ENCODE measurements at places on chromosomes 4 and X.

DNA sequence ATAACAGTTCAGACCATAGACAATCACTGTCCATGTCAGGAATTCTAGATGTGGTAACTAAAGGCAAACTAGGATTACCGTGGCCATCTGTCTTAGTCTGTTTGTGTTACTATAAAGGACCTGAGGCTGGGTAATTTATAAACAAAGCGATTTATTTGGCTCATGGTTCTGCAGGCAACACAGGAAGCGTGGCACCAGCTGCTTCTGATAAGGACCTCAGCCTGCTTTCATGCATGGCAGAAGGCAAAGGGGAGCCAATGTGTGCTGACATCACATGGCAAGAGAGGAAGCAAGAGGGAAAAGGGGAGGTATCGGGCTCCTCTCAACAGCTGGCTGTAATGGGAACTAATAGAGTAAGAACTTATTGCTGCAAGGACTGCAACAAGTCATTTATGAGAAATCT, 376.7 kb downstream of the GPM6A start:
- no peak for DNase-seq

DNA sequence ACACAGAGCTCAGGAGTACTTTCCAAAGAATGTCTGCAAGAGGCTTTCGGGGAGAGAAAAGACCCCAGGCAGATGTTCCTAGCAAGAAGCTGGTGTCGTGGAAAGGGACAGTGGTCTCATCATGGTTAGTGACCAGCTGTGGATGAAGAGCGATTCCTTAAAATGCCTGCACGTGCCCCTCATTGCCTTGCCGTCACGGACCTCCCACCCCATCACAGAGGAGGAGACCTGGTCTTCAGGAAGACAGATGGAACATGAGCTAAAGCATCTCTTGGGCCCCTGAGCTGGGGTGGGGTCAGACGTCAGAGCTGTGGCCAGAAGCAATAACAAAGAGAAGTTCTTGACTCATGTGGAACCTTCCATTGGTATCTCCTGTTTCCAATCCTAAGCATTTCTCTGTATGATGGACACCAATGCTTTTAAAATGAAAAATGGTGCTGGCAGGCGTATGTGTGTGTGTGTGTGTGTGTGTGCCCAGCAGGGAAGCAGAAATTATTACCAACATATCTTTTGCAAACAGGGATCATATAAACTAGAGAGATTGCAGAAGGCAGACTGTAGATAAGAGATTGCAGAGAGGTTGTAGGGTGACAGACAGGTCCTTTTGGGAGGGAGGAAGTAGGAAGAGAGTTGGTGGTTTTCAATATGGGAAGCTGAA, 25.2 kb upstream of the ASMTL start:
- DNase-seq, result no peak

DNA sequence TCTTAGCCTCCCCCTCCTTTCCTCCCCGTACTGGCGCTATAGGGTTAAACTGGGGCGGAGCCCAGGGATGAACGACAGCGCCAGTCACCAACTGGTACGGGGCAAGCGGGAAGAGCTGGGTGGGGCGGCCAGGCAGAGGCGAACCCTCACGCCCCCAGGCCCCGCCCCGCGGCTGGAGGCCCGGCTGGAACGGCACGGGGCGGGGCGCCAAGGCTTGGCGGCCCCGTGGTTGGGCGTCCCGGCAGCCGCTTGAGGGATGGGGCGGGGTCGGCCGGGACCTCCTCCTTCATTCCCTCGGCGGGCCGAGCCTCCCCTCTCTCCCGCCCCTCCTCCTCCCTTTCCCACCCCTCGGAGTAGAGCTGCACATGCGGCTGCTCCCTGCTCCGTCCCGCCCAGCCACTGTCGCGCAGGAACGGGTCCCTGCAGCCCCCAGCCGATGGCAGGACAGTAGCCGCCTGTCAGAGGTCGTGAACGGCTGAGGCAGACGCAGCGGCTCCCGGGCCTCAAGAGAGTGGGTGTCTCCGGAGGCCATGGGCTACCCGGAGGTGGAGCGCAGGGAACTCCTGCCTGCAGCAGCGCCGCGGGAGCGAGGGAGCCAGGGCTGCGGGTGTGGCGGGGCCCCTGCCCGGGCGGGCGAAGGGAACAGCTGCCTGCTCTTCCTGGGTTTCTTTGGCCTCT, at the start of gene EDA:
Gene EDA (plus strand): TSS at position 335 of the 678 bp plus-strand sequence.
- DNase-seq, result peak; percentile 92

DNA sequence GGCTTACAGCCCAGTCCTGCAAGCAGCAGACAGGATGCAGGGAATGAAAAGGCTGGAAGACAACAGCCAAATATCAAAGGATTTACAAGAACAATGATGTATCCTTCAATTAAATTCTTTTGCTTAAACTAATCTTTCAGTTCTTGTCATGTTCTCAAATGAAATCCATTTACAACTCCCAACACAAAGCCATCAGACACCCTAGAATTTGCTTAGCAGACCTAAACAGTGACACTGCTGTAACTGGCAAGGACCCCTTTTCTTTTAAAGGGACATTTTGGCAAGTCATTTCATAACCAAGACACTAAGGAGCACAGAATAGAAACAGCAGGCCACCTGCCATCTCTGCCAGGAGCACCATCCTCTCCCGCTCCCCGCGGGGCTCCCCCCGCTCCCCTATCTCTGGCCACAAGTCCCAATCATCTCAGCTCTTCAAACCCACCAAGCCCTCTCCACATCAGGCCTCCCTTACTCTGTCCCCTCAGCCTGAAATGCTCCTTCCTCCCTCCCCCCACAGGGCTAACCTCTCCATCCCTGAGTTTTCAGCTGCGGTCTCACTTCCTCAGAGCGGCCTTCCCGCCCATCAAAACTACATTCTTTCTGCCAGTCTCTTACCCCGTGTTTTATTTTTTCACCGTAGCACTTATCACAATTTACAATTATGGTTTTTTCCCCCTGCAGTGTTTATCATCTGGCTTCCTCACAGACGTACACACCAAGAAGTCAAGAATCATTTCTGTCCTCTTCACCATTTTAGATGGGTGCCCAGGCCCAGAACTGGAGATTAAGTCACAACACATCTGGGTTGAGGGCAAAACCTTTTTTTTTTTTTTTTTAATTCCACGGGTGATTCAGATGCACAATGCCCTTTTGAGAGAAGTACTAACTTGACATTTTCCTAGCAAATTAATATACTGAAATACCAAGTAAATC, 45.8 kb downstream of the TSPAN5 start:
- DNase-seq, result no peak

DNA sequence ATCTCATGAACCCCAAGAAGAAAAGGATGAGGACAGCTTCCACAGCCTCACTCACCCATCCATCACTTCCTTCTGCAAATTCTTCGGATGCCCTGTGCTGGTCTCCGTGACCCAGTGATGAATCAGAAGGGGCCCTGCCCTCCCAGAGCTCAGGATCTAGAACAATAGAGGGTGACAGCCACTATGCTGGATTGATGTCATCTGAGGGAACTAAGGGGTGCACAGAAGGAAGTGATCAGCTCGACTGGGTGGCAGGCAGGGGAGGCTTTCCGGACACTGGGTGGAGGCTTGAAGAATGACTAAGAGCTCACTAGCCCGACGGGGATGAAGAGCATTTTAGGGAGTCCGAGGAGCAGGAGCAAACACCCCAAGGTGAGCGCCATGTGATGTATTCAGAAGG, 1.4 kb upstream of the ZNF185 start:
- no peak for DNase-seq

- DNase-seq, result peak; percentile 61
These were observed at the start of gene IL1RAPL2 for GRCh38 chrX:104565791-104566680. Gene IL1RAPL2, plus strand, starts transcription at chrX:104566199.

DNA sequence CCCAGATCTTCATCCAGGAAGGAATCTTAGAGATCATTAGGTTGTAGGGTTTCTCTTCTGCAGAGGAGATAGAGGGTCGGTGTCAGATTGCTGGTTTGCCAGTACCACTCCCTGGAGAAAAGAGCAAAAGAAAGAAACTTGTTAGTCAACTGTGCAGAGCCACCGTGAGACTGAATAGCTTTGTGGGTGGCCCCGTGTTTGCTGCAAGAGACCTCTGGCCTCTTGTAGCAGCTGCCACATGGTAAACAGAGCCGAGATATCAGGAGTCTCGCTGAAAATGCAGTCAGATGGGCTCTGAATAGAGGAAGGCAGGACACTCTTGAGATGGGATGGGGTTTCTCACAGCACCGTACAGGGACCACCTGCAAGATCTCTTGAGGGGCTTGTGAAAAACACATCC, 149.7 kb downstream of the PTTG2 start:
- no peak for DNase-seq

- DNase-seq, result peak; percentile 90
These were observed at the start of gene N4BP2 for GRCh38 chr4:40056716-40057585. Gene N4BP2, plus strand, starts transcription at chr4:40056850. Its CDS starts 40,491 bp downstream, at chr4:40097341.

DNA sequence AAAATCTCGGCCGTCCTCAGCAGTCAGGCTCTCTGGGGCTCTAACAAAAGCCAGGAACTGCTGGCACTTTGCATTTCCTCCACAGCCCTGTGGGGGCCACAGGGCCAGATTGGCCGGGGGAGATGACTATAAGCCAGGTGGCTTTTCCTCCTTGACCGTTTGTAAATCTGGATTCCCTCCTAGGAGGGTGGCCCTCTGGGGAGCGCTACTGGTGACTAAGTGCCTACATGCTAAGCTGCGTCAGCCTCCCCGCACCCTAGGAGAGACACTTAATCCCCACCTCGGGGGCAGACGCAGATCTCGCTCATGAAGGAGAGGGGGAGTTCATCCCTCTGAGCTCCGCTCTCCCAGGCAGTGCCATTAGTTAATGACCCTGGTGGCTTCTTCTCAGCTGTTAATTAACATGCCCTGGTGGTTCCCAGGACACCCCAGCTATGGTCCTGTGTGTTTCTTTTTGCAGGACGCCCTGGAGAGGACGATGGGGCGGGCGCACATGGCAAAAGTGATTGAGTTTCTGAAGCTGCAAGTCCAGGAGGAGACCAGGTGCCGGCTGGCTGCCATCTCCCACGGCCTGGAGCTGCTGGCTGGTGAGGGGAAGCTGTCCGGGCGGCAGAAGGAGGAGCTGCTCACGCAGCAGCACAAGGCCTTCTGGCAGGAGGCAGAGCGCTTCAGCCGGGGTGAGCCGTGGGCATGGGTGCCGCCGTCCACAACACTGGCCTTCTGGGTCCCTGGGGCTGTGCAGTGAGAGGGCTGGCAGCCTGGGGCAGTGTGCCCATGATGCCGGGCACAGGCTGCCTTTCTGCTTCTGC, 41.6 kb downstream of the EVC start:
- no peak for DNase-seq

- DNase-seq, result no peak
These were observed 164.7 kb downstream of the PCDH18 start for GRCh38 chr4:137367620-137368019.

GRCh38 chrX:13383907-13384306, 64.1 kb upstream of the ATXN3L start:
- DNase-seq, result no peak

GRCh38 chr4:9996319-9997110, 24.8 kb downstream of the SLC2A9 start:
- no peak for DNase-seq

DNA sequence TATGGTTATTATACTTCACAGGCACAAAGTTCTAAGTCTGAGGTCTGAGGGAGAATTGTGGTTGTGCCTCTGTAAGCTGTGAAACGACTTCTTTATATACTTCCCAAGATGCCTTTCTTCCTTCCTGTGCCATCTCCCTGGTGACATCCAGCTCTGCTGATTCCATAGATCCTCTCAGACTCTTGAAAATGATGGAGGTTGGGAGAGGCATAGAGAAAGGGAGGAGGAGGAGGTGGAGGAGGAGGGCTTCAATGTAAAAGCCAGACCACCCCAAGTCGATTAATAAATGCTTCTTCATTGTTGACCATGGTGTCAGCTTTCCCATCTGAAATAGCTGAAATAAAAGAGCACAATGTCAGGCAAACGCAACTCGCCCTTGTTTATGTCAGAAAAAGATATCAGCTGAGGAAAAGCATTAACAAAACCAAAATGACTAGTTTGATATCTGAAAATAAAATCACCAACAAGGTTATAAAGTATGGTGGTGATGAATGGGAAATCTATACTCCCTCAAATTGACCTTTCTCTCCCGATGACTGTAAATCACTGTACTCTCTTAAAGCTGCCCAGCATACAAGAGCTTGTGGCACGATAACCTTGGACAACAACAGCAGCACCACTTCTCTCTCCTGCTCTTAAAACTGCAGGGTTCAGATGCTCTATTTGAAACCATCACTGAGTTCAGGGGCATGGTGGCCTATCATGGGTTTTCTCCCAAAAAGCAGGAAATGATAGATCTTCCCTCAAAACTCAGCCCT, 230.4 kb upstream of the GALNT7 start:
- no peak for DNase-seq

DNA sequence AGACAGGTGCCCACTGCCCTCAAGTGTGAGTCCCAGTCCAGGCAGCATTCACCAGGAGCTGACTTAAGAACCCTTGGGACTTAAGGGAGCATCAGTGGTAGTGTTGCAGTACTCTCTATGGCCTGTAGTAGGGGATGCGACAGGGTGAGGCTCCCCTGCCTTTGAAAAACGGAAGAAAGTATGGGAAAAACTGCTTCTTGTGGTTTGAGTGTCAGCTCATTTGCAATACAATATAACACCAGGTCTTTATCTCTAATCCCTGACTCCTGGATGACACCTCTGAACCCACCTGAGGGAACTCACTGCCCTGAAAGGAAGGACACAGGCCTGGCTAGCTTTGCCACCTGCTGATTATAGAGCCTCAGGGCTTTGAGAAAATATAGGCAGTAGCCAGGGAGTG, 176.0 kb downstream of the SMARCA1 start:
- no peak for DNase-seq

GRCh38 chr4:100949350-100949935, 397.9 kb downstream of the PPP3CA start:
- DNase-seq, result no peak

GRCh38 chr4:142549726-142550463, 296.2 kb downstream of the INPP4B start:
- no peak for DNase-seq

DNA sequence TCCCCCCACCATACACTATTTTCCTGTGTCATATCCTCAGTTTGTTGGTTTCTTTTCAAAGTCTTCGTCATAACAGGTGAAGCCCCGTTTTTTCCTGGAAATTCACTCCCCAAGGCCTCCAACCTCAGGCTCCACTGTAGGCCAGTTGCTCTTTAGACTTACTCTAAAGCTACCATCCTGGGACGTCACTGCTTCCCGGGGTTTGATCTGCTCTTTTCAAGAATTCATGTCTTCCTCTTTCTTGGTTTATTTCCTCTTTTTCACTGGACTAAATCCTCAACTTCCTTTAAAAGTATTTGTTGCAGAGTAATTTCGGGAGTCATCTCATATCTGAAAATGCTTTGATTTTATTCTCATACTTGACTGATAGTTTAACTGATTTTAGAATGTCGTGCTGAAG, 6.5 kb upstream of the SERTM2 start:
- DNase-seq, result no peak

DNA sequence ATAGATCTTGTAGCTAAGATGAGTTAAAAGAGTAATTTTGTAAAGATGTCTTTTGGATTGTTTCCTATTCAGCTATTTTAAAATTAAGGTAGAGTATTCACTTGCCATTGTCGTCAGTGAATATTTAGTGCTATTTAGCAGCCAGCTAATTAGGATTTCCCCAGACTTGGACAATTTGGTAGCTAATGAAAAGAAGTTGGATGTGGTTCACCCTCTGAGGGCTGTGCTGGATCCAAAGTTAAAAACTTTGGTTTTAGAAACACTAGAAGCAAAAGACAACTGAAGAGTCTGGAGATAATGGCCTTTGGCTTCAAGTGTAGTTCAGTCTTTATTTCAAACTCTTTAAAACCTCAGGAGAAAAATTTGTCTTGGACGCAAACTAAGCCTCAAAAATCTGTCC, 41.3 kb downstream of the ATG4A start:
- DNase-seq, result no peak

GRCh38 chrX:136679531-136679930, 31.6 kb downstream of the CD40LG start:
- DNase-seq, result no peak
